ENCODE measurements at places on chromosomes 11 and 22. TPM values are rescaled to one million over a fixed set of nuclear protein-coding genes. Genes with fewer than 3 reads are reported as not detected.

- DNase-seq, result no peak
Measured at GRCh38 chr11:87039371-87039770, 1.6 kb downstream of the TMEM135 start.

CATSPER1 gene
- total RNA-seq, result not detected

DNA sequence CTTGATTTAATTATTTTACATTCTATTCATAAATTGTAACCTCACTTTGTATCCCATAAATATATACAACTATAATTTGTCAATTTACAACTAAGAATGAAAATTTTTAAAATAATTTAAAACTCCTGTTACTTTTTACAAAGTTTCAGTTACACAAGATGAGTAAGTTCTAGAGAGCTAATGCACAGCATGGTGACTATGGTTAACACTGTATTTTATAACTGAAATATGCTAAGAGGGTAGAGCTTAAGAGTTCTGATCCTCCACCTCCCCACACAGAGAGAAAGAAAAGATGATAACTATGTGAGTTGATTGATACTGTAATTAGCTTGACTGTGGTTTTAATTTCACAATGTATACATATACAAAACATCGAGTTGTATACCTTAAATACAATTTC, 412.5 kb upstream of the DDI1 start:
- no peak for DNase-seq

- DNase-seq, result no peak
Measured at GRCh38 chr11:104695065-104695463, 203.2 kb downstream of the CASP12 start.

DNA sequence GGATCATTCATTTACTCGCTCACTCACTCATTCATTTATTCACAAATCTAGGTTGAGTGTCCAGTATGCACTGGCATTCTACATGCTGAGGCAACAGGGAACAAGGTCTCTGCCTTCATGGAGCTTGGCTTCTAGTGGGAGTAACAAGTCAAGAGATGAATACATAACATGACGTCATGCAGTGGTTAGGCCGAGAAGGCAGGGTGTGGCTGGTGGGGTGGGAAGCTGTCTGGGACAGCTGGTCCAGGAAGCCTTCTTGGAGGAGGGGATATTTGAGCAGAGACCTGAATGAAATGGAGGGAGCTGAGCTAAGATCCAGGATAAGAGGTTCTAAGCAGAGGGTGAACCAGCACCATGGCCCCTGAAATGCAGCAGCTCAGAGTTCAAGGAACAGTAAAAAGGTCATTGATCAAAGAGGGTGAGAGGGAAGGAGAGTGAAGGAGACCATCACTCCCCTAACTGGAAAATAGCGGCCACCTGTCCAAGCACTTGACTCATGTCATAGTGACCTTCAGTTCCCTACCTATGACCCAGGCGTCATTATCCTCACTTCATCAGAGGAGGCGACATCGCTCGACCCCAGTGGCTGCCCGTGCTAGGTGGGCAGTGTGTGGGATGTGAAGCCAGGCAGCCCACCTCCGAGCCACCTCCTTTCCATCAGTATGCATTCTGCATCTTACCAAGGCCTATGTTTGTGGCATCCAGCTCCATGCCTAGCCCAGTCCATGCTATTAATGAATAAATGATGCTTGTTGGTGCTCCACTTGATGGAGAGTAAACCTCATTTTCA, 105.0 kb downstream of the TSPAN18 start:
- DNase-seq, result no peak

CNTN5 gene
- not detected for total RNA-seq

DNA sequence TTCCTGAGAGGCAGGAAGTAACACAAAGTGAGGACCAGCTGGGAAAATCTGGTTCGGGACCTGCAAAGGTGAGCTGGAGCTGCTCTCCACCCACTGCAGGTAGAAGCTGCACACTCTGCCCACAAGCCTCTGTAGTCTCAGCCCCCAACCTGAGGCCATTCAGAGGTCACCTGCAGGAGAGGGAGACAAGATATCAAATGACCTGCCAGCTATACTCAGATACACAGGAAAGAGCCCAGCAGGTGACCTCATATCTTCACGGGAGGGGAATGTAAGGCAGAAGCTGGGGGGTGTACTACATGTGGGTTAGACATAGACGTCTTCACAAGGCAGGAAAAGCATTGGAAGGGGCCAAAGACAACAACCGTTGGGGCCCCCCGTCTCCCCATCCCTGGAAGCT, 86.1 kb downstream of the APIP start:
- DNase-seq, result no peak

- DNase-seq, result no peak
Measured at GRCh38 chr11:133263332-133263731, 269.0 kb downstream of the OPCML start.

GRCh38 chr11:35111161-35112055, 27.6 kb upstream of the CD44 start:
- peak; percentile 21 for DNase-seq

- DNase-seq, result no peak
Measured at GRCh38 chr22:48053486-48053885, 1291.0 kb downstream of the TBC1D22A start.

SLC22A6 gene
- not detected for total RNA-seq

DNA sequence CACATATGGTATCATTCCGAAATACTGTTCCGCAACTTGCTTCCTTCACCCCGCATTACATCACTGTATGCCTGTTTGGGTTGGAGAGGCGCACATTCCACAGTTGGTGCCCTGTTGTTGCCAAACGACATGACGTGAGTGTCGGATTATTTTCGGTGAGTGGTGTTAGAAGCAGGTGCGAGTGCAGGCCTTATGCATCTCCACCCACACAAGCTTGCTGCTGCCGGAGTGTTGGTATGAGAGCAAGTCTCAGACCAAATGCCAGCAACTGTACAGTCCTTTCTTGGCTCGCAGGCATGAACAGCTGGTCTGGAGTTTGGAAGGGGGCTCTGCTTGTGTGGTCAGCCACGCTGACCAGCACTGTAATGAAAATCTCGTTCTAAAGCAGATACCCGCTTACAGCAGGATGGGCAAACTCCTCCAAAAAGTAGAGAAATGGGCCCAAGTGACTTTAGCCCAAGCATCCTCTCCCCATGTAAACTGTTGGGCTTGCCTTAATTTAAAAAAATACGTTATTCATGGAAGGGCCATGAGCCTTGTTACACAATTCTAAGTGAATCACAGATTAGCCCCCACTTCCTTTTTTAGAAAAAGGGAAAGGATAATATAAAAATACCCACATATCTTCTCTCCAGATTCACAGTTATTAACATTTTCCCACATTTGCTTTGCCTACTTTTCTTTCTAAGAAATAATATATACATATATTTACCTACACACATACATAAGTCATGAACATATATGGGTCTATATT, 48.7 kb upstream of the OR9Q1 start:
- no peak for DNase-seq

- no peak for DNase-seq
Measured at GRCh38 chr22:46192210-46192993, 42.1 kb downstream of the PPARA start.

OR52A1 gene
- not detected for total RNA-seq
